AG08395 (cell line): ENCODE measurements at places on chromosomes 16 and 17.
A peak's percentile ranks its signal among the peaks of the same experiment; 100 is the strongest.

DNA sequence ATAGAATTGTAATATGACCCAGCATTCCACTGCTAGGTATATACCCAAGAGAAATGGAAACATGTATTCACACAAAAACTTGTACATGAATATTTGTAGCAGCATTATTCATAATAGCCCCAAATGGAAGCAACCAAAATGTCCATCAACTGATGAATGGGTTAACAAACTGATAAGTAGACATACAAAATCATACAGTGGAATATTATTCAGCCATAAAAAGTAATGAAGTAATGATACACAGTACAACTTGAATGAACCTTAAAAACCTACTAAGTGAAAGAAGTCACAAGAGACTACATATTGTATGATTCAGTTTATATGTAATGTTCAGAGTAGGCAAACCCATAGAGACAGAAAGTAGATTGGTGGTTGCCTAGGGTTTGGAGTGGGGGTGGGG, 40.5 kb upstream of the GOSR1 start:
- no peak for DNase-seq

- DNase-seq: no peak
These were observed 9.2 kb upstream of the CCL13 start for GRCh38 chr17:34347063-34347462.

DNA sequence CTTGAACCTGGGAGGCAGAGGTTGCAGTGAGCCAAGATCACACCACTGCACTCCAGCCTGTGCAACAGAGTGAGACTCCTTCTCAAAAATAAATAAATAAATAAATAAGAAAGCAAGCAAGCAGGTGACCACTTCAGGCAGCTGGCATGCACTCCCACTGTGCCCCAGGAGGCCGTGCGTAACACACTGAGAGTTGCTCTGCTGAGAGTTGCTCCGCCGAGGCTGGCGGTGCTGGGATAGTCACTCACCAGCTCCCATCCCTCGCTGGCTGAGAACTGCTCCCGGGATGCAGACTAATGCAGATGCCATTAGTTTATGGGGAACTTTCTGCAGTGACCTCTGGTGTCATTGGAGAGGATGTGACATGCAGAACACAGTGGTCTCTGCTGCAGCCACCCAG, 105.7 kb upstream of the PLCG2 start:
- no peak for DNase-seq

GRCh38 chr16:57446531-57447185, 527 bp downstream of the CIAPIN1 start:
- DNase-seq: peak; percentile 53

- no peak for DNase-seq
These were observed 12.8 kb upstream of the CPSF4L start for GRCh38 chr17:73274490-73274889.

GRCh38 chr17:45409659-45410076, 23.0 kb downstream of the ARHGAP27 start:
- DNase-seq: no peak

- no peak for DNase-seq
These were observed 21.4 kb downstream of the UTS2R start for GRCh38 chr17:82392941-82393340.

- DNase-seq: no peak
These were observed 2.4 kb downstream of the SPN start for GRCh38 chr16:29665294-29666077.

- DNase-seq: peak; percentile 88
These were observed 78.1 kb upstream of the ZFHX3 start for GRCh38 chr16:73125850-73126524.

DNA sequence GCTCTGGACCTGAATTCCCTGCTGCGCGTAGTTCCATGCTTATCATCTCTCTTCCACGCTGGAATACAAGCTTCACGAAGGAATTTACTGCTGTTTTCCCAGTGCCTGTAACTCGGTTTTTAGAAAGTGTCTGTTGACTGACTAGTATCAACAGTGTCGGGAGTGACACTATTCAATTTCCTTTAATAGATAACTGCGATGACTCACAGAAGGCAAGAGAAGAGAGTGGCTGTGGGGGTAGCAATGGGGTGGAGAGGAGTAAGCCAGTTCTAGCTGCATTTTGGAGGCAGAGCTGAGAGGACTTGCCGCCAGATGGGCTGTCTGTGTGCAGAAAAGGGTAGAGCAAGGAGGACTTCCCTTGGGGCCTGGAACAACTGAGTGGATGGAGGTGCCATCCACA, 25.2 kb downstream of the B4GALNT2 start:
- DNase-seq: no peak

DNA sequence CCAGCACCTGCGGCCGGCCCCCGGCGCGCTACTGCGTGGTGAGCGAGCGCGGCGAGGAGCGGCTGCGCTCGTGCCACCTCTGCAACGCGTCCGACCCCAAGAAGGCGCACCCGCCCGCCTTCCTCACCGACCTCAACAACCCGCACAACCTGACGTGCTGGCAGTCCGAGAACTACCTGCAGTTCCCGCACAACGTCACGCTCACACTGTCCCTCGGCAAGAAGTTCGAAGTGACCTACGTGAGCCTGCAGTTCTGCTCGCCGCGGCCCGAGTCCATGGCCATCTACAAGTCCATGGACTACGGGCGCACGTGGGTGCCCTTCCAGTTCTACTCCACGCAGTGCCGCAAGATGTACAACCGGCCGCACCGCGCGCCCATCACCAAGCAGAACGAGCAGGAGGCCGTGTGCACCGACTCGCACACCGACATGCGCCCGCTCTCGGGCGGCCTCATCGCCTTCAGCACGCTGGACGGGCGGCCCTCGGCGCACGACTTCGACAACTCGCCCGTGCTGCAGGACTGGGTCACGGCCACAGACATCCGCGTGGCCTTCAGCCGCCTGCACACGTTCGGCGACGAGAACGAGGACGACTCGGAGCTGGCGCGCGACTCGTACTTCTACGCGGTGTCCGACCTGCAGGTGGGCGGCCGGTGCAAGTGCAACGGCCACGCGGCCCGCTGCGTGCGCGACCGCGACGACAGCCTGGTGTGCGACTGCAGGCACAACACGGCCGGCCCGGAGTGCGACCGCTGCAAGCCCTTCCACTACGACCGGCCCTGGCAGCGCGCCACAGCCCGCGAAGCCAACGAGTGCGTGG, 1.5 kb downstream of the NTN1 start:
- no peak for DNase-seq

DNA sequence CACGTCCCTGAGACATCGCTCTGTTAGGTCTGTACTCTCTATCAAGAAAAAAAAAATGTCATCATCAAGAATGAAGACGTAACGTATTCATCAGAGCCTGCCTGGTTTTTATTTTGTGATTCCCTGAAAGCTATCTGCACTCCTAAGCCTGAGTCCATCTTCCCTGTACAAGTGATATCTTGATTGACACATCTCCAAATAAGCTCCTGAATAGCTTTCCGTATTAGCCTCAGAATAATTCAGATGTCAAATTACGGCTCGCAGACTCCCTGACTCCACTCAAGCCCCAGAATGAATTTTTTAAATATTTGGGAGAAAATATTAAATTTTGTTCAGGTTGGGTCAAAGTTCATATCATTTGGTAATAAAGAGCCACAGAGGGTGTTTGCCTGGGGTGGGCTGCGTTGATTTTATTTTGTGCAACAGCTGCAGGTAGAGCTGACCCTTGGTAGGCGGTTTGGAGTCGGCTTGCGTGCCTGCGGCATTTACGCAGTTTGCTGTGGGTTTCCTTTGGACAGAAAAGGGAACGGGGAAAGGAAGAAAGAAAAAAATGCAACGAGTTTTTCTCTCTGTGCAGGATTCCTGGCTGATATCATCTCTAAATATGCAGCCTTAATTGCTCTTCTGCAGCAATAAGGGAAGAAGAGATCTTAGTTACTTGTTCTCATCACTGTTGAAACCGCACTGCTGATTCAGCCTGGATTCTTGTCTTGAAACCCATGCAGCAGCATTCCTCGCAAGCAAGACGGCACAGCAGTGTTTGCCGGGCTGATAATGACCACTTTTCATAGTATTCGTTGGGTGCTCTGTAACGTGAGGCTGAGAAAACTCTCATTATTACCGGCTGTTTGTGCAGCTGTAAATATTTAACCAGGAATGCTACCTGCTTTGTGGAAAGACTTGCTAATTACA, 114.7 kb downstream of the IRX3 start:
- DNase-seq: no peak
